ENCODE measurements at places on chromosomes 16 and 17. TPM values are rescaled to one million over a fixed set of nuclear protein-coding genes. Genes with fewer than 3 reads are reported as not detected.

Gene MYH3
- total RNA-seq: 3.2 TPM

Gene HOXB9
- total RNA-seq: 4.0 TPM

Gene DLX4
- total RNA-seq: 0.62 TPM

Gene ALOX15
- 0.25 TPM for total RNA-seq

Gene KLHL11
- 17.5 TPM for total RNA-seq

Gene STX1B
- total RNA-seq: 1.3 TPM

Gene MFAP4
- total RNA-seq: 0.41 TPM

Gene PLA2G10
- total RNA-seq: not detected

Gene CD300A
- total RNA-seq: 5.6 TPM

- no peak for DNase-seq
Observed at GRCh38 chr17:62626719-62627218, 701 bp upstream of the MRC2 start.

- no peak for DNase-seq
Observed at GRCh38 chr16:65733721-65734120, 611.9 kb upstream of the CDH11 start.

DNA sequence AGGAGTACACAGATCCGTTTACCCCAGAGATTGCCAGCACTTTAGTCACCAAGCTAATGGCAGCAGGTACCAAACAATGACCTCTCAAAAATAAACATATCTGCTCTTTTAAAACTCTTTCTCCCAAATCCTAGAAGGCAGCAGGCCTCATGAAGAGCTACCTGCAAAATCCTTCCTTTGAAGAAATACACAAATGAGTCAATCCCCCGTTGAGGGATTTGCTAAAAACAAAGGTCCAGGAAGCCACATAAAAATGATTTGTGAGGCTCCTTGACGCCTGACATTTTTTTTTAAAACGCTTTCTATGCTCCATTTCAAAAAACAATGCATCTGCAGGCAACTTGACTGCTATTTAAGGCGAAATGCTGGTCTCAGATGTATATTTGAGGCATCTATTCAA is 58.2 kb downstream of the NACA2 start:
- DNase-seq: no peak

GRCh38 chr17:32520104-32520701 is 33.4 kb downstream of the CDK5R1 start:
- peak; percentile 64 for DNase-seq

DNA sequence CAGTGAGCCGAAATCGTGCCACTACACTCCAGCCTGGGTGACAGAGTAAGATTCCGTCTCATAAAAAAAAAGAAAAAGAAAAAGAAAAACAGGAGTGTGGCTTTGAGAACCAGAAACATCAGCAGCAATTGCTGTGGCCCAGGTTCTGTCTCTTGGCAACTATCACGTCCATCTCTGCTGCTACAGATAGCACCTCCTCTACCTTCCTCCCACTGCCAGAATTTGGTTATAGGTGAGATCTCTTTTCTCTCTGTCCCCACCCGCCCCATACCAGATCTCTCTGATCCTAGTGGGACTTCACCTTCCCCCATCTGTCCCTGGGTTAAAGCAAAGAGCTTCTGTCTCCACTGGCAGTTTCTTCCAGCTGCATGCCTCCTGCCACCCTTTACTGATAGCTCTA is 3.1 kb downstream of the TLCD2 start:
- no peak for DNase-seq

GRCh38 chr16:51524555-51525373 is 373.7 kb upstream of the SALL1 start:
- DNase-seq: no peak

- no peak for DNase-seq
Observed at GRCh38 chr16:3641801-3642396, 12.6 kb upstream of the DNASE1 start.

DNA sequence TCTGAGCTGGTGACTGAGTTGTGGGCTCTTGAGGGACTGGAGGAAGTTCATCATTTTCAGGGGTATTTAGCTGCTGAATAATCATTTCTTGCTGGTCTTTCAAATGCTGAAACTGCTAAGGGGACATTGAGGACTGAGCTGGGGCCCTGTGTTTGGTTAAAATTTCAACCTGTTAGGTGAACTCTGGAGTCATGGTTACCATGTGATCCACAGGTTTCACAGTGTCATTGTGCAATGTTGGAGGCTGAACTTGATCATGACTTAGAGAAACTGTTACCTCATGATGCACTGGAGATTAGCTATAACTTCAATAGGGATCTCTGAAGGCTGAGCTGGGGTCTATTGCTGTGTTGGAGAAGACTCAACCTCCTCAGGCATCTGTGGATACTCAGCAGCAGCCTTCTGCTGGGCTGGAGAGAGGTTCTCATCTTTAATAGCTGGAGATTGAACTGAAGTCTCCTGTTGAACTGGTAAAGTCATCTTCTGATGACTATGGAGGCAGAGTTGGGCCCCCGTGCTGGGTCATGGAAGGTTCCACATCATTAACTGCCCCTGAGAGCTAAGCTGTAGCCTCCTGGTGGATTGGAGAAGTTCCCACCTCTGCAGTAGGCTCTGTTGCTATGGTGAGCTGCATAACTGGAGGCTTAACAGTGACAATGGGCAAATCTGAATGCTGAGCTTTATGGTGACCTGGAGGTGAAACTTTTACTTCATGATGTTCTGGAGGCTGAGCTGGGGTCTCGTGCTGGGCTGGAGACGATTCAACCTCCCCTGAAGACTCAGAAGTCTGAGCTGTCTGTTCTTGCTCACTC is 15.2 kb downstream of the RDM1 start:
- no peak for DNase-seq

GRCh38 chr16:80047842-80048241 is 447.3 kb upstream of the MAF start:
- DNase-seq: no peak

DNA sequence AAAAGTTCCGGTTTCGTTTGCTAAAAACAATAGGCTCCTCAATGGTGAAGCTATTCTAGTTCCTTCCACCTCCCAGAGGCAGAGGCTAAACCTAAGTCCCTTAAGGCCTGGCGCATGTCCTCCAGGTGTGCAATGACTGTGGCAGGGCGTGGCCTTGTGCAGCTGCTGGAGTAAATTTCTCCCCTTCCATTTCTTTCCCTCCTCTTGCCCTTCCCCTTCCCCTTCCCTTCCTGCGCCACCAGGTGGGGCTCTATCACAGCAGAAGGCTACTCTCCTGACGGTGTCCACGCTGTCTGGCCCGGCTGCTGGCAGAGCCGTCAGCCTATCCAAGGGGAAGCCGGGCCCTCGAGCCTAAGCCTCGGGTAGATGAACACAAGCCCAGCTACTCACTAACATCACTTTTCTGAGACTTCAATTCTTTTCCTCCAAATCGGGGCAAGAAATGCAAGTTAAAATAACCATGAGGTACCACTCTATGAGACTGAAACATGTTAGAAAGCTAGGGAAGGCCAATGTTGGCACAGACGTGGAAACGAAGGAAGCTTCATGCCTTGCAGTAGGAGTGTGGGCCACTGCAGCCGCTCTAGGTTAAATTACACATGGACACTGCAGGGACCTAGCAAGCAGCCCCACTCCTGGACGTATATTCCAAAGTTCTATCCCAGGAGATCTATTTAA is 34.4 kb downstream of the C16orf78 start:
- DNase-seq: peak; percentile 67

DNA sequence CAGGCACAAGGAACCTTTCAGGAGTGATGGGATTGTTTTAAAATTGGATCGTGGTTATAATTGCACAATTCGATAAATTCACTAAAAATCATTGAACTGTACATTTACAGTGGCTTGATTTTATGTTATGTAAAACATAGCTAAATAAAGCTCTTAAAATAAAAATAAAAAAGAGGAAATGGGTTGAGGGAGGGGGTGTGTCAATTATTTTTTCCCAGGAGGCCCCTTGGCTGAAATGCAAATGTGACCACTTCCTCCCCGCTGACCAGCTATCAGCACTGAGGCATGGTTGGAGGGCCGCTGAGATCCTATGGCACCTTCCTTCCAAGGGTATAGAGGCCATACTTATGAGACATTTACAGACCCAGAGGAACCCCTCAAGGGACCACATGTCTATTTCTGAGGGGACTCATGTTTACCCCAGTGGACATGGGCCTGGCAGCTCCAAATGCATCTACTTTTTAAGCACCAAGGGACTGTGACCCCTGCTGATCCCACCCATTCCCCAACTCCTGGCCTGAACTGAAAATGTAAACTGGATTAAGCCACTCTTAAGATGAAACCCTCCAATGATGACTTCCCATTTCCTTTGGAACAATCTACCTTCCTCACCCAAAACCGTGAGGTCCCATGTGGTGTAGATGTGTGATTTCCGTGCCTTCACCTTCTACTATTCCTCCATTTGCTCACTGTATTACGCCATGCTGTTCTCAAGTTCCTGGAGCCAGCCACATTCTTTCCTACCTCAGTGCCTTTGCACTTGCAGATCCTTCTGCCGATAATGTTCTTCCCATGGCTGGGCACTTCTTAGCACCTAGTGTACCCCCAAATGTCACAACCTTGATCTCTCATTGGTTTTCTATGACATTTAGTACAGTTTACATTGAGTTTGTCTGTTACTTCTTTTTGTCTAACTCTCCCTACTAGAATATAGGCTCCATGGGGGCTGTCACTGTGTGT is 2.8 kb upstream of the IL21R start:
- DNase-seq: no peak

GRCh38 chr16:67311607-67312488 is 14.7 kb downstream of the KCTD19 start:
- DNase-seq: peak; percentile 88

All from activated naive CD8-positive, alpha-beta T cell treated with anti-CD3 and anti-CD28 coated beads for 36 hours (primary cell).